ENCODE measurements at places on chromosomes 6 and 20.

DNA sequence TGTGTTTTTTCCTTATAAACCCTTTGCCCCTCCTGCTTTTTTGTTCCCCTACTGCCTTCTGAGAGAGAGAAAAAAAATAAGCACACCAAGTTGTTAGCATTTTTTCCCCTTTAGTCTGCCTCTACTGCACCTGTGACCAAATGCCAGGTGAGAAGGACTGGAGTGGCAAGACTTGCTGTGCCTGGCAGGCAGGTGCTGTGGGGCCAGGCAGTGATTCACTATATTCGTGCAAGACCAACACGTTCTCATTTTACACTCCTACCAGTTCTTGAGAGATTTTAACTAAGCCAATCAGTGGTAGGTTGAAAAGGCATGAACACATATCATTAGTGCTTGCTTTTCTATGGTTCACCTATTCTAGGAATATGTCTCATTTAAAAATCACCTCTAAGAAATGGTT lies 109.7 kb downstream of the FIG4 start:
- DNase-seq, result no peak

- peak; percentile 52 for DNase-seq
Measured at GRCh38 chr6:7107578-7108195, at the start of gene RREB1. TSS of gene RREB1 (plus strand) at chr6:7107961. CDS start at chr6:7181912, 73,951 bp downstream.

DNA sequence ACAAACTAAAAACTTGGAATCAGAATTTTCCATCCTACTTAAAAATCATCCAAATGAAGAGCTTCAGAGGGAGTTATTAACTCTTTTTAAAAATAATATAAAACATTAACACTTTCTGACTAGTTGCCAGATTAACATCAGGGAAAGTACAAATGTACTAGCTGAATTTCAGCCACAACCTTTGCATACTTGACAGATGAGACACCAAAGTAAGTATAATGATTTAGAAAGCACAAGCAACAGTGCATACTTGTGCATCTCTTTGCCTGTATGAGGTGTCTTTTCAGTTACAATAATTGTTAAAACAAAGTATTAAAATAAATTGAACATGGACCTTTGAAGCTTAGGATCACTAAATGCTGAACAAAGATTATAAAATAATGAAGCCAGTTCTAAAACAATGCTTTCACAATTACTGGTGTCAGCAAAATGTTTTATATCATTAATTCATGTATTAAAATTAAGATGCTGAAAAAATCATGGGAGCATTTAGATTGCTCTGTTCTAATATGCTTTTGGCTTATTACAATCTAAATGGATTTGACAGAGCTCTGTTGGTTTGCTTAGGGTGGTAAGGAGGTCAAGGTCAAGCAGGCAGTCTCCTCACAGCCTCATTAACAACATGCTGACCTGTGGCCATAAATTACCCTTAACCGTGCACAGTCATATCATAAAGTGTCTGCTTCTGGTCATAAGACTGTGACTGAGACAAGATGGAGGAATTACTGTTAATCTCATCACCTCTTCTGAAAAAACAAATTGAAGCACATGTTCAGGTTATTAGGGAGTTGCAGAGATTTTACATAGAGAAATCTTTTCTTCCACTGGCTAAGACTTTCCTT lies 15.1 kb downstream of the RNF217 start:
- DNase-seq, result no peak

- DNase-seq, result peak; percentile 5
Measured at GRCh38 chr20:10476319-10476724, 41.2 kb downstream of the SLX4IP start.

- DNase-seq, result peak; percentile 49
Measured at GRCh38 chr6:121849477-121849876, 414.0 kb downstream of the GJA1 start.

DNA sequence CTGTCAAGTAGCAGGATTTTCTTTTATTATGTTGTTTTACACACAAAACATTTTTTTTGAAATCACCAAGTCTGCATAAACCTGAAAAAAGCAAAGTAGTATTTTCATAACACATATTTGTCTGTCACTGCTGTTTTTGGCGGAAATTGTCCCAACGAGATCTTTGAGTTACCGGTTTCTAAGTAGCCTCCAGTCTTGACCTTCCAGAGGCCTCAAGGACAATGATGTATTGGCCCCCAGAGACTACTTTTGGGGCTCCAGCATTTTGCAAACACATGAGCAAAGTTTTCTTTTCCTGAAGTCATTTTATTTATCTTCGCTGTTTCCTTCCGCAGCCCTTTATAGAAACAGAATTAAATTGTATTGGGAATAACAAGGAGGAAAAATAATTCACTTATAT lies 862.6 kb downstream of the KIF16B start:
- DNase-seq, result no peak

GRCh38 chr6:47206626-47207025 lies 103.1 kb downstream of the TNFRSF21 start:
- DNase-seq, result no peak

- no peak for DNase-seq
Measured at GRCh38 chr20:6959900-6960312, 192.4 kb downstream of the BMP2 start.

GRCh38 chr20:21516861-21517565 lies 3.1 kb upstream of the NKX2-2 start:
- DNase-seq, result no peak

DNA sequence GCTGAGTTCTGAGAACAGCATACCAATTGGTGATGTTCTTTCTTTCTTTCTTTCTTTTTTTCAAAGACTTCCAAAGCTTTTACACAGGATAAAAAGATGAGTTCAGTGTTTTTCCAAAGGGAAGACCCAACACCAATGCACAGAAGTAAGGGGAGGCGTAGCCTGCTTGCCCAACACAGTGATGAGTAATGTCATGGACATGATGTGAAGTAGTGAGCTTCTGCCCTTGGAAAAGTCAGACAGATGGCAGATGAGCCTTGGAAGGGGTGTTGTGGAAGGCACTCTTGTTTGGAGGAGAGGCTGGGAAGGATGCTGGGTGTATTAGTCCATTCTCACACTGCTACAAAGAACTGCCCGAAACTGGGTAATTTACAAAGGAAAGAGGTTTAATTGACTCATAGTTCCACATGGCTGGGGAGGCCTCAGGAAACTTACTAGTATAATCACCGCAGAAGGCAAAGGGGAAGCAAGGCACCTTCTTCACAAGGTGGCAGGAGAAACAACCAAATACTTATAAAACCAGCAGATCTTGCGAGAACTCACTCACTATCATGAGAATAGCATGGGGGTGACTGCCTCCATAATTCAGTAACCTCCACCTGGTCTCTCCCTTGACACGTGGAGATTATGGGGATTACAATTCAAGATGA lies 12.6 kb downstream of the LRP11 start:
- DNase-seq, result peak; percentile 43

GRCh38 chr6:136111831-136112230 lies 138.3 kb downstream of the MTFR2 start:
- DNase-seq, result no peak

GRCh38 chr6:110358553-110359160 lies 508 bp upstream of the METTL24 start:
- DNase-seq, result no peak

- no peak for DNase-seq
Measured at GRCh38 chr6:55530931-55531330, 48.1 kb downstream of the HMGCLL1 start.

DNA sequence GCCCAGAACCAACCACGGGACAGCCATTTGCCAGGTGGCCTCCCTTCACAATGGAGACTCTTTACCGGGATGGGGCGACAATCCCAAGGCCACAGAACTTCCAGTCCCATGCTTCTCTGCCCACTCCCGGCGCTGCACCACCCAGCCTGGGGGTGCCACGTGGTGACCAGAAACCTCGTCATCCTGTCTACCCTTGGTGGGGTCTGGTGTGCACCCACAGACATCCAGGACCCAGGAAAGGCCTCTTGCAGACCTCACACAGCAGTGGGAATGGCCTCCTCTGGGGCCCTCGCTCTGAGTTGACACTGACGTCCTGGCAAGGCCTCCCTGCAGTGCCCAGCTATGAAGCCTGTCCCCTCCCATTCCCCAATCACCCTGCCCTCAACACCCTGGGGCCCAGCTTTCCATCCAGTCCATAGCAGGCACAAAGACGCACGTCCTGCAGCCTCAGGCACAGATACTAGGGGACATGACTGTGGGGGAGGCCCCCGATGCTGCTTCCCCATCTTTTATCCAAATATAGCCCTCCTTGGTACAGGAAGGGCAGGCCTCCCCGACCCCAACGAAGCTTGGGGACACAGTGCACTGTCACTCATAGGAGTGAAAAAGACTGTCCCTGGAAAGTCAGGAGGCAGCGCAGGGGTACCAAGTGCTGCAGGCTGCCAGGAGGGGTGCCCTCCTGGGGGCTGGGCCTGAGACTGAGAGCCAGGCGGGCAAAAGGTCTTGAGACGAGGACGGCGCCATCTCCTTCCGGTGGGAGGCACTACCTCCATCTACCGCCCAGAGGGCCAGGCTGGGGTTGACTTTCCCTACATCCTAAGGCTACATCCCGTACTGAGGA lies 7.2 kb downstream of the CST7 start:
- DNase-seq, result no peak

DNA sequence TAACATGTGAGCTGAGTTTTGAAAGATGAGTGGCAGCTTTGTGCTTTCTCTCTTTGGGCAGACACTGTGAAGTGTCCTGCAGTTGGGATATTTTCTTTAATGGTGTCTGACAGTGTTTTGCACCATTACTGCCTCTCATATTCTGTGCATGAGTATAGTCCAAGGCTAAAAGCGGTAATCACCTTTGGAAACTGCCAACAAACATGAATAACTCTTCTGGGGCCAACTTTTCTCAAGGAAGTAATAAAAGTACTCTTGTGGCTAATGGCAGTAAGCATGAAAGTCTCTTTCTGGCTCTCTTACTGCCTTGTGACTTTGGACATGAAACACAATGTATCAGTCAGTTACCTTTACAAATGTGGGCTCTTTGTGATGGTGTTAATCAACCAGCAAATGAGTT lies 91.7 kb upstream of the SOX4 start:
- no peak for DNase-seq

- no peak for DNase-seq
Measured at GRCh38 chr6:87289571-87289970, 32.8 kb upstream of the SMIM8 start.

DNA sequence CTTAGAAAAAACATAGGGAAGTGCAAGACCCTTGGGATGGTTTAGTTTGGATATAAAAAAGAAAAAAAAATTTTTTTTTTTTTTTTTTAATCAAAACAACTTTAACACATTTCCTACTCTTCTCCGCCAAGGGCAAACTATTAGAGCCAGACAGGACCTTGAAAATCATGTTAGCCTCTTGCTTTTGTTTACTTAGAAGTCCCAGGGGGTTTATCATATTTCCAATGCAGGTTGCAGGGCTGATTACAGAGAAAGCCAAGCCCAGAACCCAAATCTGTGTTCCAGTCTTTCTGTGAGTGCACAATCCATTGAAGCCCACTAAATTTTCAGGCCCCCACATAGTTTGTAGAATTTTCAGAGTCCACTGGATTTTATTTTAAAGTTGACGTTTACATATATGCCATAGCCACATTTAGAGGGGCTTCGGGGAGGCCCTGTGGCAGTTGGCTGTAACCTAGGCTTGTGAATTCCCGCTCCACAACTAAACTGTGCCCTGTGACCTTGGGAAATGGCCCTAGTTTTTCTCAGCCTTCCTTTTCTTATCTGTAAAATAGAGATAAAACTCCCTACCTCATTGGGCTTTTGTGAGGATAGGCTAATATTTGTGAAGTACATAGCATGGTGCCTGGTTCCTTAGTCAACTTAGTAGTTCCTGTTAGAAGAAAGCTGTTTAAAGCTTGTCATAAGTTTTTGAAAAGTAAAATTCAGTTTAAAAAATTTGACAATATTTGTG lies 55.7 kb downstream of the NCOA7 start:
- DNase-seq, result peak; percentile 17

DNA sequence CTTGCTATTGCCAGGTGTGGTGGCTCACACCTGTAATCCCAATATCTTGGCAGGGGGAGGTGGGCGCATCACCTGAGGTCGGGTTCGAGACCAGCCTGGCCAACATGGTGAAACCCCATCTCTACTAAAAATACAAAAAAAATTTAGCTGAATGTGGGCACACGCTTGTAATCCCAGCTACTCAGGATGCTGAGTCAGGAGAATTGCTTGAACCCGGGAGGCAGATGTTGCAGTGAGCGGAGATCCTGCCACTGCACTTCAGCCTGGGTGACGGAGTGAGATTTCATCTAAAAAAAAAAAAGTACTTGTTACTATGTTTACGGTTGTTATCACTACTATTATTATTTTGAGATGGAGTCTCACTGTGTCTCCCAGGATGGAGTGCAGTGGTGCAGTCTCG lies 3.0 kb downstream of the PPT2 start:
- DNase-seq, result no peak

DNA sequence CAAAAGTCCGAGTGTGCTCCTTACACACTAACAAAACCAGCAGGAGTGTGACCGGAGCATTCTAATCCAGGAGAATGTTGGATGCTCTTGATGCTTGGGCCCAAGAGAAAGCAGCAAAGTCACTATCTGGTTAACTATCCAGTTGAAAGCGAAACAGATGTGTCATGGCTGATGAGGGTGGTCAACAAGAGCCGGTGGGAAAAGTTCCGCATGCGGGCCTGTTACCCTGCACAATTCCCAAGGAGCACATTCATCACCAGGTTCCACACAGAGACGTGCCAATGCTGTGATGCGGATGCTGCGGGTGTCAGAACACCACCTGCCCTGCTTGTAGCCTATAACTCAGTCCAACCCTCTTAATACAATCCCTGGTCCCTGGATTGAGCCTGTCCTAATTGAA lies 38.7 kb downstream of the IL20RA start:
- DNase-seq, result no peak

DNA sequence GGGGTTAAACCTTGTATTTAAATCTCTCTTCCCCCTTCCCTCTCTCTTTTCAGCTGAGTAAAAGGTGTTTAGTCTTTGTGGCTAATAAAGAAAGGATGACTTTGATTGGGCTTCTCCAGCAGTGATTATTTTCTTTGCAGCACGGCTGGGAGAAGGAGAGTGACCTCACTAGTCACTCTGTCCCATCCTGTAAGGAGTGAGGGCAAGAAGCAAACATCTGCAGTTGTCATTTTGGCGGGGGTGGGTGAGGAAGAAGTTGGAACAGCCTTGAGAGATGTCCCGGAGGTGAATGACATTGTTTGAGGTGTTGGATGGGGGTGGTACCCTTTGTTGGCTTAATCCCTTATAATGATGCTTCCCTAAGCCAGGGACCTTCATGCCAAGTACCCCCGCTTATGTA lies 223.6 kb downstream of the EYA2 start:
- no peak for DNase-seq

GRCh38 chr20:19968466-19969073 lies 48.6 kb upstream of the NAA20 start:
- DNase-seq, result no peak

GRCh38 chr6:66740346-66740745 lies 1033.3 kb upstream of the EYS start:
- DNase-seq, result no peak

DNA sequence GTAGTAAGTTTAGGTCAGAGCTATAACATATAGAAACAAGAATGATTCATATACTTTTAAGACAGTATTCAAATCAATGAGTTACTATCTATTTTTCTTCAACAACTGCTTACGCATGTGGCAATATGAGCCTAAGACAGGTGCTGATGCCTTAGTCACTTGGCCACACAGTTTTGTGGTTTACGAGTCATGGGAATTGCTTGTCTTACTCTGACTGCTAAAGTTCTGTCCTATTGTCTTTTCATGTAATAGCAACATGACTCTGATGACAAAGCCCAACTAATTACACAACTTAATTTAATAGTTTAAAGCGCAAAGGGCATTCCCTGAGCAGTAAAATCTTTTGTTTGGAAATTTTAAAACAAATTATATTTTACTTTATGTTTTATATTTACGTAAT lies 159.3 kb upstream of the CENPW start:
- DNase-seq, result peak; percentile 59

All from fibroblast of gingiva (primary cell).